ENCODE measurements at places on chromosomes 4 and X.

- DNase-seq, result no peak
These were observed 104.1 kb downstream of the INPP4B start for GRCh38 chr4:142741995-142742394.

GRCh38 chrX:44105228-44105913 is 132.2 kb upstream of the NDP start:
- no peak for DNase-seq

GRCh38 chr4:112516471-112517066 is 589 bp upstream of the NEUROG2 start:
- DNase-seq, result no peak

GRCh38 chrX:24145303-24146186 is 4.0 kb upstream of the ZFX start:
- DNase-seq, result no peak

GRCh38 chr4:153579872-153580271 is 104.2 kb upstream of the TLR2 start:
- DNase-seq, result no peak

DNA sequence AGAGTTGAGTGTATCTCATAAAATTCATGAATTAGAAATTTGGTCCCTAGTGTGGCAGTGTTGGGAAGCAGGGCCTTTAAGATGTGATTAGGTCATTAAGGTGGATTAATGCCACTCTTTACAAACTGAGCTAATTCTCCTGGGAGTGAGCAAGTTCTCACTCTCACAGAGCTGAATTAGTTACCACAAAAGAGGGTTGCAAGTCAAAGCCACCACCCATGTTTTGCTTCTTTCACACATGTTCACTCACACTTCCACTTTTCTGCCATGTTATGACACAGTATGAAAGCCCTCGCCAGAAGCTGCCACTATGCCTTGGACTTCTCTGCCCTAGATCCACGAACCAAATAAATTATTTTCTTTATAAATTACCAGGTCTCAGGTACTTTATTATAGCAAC is 332.1 kb downstream of the ARAP2 start:
- DNase-seq, result no peak

DNA sequence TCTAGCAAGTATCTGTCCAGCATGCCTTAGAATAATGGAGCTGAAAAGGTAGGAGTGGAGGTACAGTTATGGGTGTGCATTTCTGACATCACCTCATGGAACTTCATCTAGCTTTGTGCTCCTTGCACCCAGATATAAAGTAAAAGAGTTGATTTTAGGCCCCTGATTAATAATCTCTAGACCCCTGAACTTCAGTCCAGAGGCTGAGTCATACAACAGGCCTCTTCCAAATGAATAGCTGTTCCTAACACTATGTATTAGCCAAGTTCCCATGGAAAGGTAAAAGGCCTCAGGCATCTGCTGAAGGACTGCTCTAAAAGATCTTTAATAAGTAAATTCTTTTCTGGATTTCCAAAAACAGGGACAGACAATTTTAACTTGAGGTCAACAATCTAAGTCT is 16.2 kb downstream of the TBC1D9 start:
- no peak for DNase-seq

- no peak for DNase-seq
These were observed 54.2 kb downstream of the SUPT20HL2 start for GRCh38 chrX:24259544-24260240.

GRCh38 chr4:8589336-8589735 is 3.2 kb upstream of the CPZ start:
- no peak for DNase-seq

DNA sequence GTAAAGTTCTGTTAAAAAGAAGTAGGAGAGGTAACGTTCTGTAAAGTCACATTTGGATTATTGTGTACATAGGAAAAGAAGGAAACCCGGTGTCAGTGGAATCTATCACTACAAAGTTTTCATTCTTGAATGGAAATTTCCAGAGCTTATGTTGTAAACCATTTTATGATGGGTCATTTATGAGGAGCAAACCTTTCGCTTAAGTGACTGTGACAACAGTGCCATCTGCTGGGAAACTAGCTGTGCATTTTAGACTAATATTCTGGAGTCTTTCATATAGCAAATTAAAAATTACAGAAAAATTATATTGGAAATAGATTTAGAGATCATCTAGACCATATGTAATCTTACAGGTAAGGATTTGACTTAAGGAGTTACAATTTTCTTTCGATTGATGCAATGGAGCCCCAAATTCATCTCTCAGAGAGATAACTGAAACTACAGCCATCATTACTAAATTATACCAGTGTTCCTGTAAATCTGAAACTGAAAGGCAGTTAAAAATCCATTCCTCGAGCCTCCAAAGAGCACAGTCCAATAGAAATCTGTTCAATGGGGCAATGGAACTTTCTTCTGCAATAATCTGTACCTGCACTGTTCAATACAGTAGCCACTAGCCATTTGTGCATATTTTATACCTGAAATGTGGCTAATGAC is 26.9 kb downstream of the ASB9 start:
- DNase-seq, result no peak

- DNase-seq, result no peak
These were observed 54.5 kb downstream of the CLDN34 start for GRCh38 chrX:10021461-10022272.

DNA sequence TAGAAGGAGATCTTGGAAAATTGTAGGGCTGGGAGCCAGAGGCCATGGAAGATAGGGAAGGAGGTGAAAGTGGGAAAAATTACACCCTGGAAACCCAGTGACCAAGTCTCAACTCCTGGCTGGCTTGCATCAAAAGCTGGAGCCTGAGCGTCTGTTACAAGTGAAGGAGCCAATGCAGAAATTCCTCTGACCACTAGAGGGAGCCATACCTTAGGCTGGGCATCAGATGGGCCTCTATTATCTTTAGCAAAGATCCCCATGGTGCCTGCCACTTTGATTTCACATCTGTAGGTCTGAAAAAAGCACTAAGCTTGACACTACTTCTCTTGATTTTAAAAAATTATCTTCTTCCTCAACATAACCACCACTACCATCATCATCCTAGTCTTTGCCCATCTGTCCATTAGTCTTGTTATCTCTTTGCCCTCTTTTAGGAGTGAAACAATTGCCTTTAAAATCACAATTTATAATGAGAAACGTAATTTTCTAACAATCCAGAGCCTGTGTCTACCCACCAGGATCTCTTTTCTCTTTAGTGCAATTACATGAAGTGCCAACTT is 62.9 kb downstream of the ANAPC4 start:
- DNase-seq, result no peak

DNA sequence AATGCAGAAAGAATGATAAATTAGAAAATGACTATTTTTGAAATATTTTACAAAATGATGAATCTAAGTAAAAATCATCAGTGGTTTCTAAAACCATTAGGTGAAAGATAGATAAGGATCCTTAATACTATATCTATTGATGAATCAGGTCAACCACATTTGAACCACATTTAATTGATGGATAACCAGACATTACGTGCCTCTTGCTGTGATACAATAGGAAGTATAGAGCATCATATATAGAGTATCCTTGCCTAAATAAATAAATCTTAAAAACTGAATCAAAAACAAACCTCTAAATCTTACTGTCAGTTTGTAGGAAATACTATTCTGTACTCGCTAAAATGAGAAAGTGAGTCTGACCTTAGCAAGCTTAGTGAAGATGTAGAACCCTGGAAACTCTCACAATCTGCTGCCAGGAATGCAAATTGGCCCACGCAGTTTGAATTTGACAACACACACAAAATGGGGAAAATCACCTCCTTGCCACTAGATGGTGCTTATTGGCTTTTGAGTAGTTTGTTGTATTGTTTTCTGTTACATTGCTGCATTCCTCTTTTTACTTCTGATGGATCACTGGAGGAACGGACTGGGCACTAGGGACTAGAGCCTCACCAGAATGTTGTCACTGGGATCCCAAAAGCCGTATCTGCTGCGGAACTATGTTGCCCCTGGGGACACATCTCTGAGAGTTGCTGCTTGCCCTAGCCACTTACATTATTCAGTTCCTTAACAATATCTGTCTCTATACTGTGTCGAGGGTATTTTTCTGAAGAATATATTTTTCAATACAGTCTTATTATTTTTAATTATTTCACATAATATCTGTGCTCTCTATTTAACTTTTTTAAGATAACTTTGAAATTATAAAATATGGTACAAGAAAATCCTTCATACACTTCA is 25.4 kb upstream of the SLAIN2 start:
- DNase-seq, result no peak

DNA sequence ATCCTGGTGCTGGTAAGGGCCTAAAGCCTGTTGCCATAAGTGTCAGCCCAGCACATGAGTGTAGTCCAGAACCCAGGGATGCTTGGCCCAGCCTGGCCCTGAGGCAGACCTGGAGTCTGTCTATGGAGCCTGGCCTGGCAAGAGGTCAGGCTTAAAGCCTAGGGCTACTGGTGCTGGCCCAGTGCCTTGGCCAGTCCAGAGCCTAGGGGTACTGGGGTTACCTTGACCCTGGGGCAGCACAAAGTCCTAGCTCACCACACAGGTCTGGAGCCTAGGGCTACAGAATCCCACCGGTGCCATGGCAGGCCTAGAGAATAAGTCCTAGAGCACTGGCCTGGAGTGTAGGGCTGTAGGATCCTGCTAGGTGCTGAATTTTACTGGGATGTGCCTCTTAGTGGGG is 393.8 kb downstream of the MAGEE1 start:
- DNase-seq, result no peak
